ENCODE measurements at places on chromosomes 11 and 22.

DNA sequence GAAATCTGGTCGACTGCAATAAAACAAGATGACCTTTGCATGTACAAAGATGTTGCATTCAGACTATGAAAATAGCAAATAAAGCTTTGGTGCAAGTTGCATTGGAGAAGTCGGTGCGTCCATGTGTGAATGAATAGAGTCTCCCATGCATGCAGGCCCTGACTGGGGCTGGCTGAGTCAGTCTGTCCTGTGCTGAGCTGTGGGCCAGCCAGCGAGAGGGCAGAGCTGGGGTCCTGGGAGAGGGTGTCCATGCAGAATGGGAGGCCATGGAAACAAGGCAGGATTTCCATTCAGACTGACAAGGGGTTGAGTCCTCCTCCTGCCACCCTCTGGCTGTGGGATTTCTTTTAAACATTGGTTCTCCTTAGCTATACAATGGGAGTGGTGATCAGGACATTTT is 2.3 kb upstream of the CRYBB3 start:
- DNase-seq = no peak

DNA sequence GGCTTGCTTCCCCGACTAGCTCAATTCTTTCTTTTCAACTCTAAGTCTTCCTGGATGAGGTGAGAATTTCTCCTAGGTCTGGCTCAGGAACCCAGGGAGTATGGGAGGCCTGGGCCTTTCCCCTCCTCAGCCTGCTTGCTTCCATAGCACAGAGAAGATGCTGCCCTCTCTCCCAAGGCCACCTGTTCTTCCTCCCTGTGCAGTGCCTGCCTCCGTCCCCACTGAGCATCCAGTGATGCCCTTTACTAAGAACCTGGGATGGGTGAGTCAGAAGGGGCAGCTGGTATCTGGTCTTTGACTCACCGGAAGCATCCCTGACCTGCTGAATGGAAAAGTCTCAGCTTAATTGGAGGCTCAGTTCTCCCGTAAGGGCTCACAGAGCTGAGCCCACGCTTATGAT is 607.9 kb downstream of the BUD13 start:
- DNase-seq = no peak

- DNase-seq = no peak
Measured at GRCh38 chr11:131916638-131917037, 546.2 kb downstream of the NTM start.

DNA sequence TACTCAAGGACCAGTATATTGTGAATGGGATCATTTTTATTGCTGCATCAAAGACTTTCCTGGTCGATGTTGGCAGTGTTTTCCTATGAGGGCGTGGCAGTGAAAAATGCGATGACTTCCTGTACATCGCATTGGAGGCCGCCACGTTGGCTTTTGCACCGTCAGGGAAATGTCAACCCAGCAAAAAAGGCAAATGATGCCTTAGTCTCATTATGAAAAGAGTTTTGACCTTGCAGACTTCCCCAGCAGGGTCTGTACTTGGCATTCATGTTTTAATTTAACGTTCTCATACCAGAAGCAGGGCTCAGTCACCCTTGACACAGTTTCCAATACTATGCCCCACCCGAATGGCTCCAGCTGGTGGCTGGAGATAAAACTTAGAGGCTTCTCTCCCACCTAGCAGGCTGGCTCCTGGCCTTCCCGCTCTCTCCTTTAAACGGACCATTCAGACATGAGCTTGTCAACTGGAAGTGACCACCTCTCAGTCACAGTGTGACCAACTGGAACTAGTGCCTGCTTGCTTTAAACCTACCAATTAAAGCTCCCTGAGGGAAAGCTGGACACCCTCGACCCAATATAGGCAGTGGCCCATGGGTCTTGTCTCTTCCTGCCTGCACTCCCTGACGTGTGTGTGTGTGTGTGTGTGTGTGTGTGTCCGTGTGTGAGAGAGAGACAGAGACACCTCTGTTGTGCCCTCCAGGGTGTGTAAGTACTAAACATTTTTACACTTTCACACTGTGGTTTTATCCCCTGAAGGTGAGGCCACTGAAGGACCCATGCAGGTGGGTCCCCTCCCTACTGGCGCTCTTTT is 8.7 kb upstream of the GDPD5 start:
- DNase-seq = no peak

DNA sequence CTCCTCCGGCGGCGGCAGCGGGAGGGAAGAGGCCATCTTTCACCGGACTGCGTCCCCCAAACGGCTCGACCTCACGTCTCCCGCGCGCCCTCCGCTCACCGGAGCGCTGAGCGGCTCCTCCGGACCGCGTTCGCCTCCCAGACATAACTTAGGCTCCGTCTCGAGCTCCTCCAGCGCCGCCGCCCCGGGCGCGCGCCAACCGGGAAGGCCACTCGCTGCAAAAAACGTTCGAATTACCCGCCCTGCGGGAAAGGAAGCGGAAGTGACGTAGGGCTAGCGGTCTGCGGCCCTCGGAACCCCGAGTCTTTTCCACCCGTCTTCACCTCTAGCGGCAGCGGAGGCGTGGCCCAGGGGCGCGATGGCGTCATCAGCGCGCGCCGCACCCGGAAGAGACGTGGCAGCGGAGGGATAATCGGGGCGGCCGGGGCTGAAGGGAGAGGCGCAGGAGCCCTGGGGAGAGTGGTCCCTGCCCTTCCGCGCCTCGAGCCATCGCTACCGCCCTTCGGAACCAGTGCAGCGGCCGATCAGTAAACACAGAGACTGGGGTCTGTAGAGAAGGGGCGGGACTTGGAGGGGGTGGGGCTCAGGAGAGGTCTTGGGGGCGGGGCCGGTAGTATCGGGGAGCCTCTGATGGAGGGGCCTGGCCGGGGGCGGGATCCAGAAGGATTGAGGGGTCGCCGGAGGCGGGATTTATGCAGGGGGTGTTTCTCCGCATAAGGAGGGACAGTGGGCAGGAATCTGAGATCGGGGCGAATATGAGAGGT is at the start of the genes CDCA5 and ZFPL1:
CDCA5 (minus strand) TSS at position 207 of the 764 bp plus-strand sequence; CDS start at position 145, 62 bp downstream.
ZFPL1 (plus strand) TSS at position 389 of the 764 bp plus-strand sequence. CDS start 477 bp downstream, outside the sequence.
- peak; percentile 89 for DNase-seq

DNA sequence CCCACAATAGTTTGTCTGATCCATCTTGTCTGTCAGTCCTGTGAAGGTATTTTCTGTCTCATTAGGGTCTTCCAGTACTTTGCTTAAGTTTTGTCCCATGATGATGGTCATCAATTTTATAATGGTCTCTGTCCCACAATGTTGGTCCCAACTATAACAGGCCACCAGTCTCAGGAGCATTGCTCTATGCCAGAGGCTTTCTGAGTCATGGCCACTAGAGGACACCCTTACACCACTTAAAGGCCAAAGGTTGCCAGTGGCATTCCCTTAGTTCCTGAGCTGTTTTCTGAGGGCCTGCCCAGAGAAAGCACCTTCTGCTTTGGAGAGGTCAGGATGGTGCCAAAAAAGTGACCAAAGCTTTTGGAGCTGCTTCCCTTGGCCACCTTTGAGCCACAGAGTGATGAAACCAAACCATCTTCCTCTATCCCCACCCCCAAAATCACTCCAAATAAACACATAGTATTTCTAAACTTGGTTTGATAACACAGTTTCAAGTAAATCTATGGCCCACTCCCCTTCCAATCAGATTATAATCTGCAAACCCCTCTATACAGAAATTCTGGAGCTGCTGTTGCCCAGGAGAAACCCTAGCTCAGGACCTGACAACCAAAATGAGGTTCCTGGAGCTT is 19.3 kb downstream of the EIF3F start:
- peak; percentile 32 for DNase-seq

DNA sequence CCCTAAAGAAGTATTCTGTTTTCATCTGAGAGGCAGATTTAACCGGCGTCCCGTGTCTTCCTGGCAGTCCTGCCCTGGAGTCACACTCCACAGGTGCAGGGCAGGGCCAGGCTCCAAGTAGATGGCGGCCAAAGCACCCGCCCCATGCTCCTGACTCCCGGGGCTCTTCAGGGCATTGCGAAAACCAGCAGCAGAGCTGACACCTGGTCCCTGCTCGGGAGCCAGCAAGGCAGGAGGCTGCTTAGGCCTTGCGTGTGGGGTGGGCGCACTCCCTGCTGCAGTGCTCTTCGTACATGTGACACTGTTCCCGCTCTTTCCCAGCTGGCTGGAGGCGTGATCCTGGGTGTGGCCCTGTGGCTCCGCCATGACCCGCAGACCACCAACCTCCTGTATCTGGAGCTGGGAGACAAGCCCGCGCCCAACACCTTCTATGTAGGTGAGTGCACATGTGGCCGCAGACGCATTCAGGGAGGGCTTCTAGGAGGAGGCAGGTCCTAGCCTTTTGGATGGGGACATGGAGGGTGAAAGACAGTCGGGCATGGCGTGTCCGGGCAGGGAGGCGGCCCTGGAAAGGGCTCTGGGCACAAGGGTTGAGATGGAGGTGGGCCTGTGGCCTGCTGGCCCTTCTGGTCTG is 10.3 kb upstream of the TSSC4 start:
- DNase-seq = no peak

- no peak for DNase-seq
Measured at GRCh38 chr11:38927993-38928392, 2330.0 kb upstream of the RAG2 start.

GRCh38 chr22:42281284-42281683 is 10.8 kb upstream of the TCF20 start:
- no peak for DNase-seq

Data from stimulated activated CD4-positive, alpha-beta T cell treated with anti-CD3 and anti-CD28 coated beads, TNF-alpha, amount 100 ng/mL, for 24 hours (primary cell).